ENCODE measurements at places on chromosomes 2 and 18.

DNA sequence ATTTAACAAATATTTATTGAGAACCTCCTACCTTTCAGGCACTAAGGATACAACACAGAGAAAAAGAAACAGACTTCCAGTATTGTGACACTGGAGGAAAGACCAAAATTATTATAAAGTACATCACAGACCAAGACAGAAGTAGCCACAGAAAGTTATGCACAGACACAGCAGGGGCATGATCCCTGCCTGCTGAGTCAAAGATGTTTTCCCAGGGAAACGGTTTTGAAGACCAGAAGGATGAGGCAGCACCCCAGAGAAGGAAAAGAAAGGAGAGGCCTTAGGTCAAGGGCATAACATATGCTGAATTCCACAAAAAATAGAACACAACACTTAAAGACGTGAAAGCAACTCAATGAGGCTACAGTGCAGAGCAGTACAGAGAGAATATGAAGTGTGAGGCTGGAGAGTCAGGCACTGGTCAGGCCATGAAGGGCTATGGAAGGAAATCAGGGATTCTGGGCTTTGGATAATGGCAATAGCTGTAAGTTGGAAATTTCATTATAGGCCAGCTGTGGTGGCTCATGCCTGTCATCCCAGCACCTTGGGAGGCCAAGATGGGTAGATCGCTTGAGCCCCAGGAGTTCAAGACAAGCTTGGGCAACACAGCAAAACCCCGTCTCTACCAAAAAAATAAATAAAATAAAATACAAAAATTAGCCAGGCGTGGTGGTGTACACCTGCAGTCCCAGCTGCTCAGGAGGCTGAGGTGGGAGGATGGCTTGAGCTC, 8.2 kb downstream of the ADAM17 start:
- no peak for DNase-seq

- no peak for DNase-seq
Measured at GRCh38 chr2:119671016-119671415, 8.0 kb upstream of the TMEM177 start.

DNA sequence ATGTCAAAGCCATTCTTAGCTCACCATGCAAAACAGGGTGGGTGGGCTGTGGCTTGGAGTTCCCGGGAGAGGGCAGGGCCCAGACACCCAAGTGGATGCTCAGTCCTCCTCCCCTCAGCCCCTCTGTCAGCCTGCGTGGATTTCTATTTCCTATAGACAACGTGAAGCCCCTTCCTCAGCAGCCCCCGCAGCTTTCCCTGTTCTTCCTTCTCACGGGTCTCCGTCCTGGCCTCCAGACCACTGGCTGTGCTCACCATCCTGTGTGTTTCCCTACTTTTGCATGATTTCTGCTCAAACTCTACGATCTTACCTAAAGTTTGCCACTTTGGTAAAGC, 155.0 kb upstream of the PXDN start:
- DNase-seq: no peak

DNA sequence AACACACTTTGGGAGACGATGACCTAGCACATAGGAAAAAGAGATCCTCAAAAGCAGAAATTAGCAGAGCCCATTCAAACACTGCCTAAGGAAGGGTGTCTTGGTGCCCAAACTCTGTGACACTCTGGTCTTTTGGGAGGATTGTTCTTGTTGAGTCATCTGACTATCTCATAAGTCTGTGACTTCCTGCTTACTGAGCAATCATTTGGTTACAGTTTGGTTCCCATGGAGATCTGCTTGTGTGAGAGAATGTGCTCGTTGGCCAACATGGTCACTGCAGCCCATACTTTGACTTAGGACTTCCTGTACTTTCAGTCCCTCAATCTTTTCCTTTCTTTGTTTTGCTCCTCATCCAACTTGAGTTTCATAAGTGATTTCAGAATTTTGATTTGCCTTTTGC, 602.9 kb downstream of the NYAP2 start:
- no peak for DNase-seq

DNA sequence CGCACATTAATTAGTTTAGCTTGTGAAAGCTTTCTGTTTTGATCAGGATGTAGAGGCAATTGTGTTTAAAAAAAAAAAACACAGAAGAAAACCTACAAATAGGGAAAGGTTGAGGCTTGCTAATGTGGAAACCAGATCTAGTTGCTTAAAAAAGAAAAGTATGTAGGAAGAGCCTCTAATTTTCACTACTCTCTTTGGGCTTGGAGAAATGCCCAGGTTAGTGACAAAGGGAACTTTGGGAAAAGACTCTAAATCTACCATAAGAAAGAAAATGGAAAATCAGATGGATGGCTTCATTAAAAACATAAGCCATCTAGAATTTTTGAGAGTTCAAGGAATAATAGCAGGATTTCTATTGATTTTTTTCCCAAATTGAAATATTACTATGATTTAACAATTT, 47.3 kb upstream of the SLC38A11 start:
- DNase-seq: no peak

DNA sequence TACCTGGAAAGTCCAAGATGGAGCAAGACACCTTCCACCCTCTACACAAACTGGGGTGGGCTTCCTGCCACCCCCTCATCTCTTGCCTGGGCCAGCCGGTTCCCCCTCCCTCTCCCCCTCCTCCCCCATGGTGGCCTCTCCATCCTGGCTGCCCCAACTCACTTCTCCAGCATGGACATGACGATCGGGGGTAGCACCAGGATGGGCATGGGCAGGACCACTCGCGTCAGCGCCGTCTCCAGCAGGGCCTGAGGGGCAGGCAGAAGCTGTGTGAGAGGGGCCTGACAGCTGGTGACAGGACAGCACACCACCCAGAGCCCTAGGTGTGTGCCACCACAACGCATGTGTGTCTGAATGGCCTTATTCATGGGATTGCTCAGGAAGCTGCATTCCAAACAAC, 51.0 kb downstream of the EMX1 start:
- DNase-seq: no peak

- DNase-seq: no peak
Measured at GRCh38 chr18:13218368-13218991, at the start of gene LDLRAD4. LDLRAD4 (plus strand) TSS chr18:13218760.

DNA sequence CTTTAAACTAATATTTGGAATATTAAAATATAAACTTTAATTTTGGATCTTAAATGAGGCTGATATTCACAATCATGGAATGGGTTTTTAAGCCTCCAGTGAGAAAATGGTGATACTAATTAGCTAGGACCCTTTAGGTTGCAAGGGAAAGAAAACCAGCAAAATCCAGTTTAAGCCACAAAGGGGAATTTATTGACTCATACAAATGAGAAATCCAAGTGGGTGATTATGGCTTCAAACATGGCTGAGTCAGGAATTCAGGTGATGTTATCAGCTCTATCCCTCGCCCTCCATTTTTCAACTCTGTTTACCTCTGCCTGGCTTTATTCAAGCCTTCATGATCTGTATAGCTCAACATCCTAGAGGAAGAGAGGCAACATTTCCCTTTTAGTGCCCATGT, 75.3 kb upstream of the DLX2 start:
- no peak for DNase-seq

DNA sequence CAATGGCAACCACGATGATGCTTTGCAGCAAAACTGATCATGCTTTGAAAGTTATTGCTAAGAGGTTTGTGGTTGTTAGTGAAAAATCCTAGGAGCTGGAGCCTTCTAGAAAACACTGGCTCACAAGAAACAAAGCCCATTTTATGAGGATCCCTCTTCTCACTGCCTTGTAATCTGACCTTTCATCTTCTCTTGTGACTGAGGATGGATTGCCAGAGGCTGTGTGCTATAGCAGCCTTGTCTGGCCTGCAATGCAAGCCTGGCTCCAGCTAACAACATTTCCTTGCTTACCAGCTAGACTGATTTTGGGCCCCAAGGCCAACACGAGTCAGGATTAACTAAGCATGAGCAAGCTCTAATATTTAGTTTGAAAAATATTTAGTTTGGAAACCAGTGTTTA, 13.1 kb downstream of the PIEZO2 start:
- DNase-seq: no peak

DNA sequence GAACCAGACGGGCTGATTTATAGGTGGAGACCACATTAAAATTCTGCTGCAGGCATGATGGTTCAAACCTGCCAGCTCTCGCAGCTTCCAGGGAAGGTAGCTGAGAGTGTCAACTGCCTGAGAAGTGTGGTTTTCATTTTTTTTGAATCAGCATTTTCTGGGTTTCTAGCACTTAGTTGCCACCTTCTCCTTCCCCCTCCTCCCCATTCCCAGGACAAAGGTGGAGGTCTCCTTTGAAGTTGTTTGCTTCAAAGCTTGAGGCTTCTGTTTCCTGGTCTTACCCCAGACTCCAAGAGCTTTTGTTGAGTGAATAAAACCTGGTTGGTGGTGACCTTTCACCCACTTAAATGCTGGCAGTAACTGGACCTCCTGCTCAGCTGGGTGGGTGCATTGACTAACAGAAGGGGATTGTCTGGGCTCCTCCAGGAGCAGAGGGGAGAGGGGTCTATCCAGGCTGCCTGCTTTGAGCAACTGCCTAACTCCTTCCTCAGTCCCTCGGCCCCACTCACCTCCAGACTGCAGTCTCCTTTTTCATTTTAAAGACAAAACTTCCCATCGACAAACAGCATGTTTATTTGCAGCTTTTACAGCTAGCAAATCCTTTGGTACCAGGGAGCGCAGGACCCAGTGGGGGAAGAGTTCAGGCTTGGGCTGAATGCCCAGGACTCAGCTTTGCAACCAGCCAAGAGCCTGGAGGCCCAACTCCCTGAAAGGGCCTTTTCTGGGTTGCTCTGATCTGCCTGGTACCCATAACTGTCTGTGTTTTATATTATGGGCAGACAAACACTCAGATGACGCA, 3.5 kb downstream of the RHOB start:
- no peak for DNase-seq

- no peak for DNase-seq
Measured at GRCh38 chr2:57429831-57430230, 616.8 kb upstream of the VRK2 start.

- DNase-seq: no peak
Measured at GRCh38 chr2:27306573-27307286, 1.5 kb downstream of the UCN start.

DNA sequence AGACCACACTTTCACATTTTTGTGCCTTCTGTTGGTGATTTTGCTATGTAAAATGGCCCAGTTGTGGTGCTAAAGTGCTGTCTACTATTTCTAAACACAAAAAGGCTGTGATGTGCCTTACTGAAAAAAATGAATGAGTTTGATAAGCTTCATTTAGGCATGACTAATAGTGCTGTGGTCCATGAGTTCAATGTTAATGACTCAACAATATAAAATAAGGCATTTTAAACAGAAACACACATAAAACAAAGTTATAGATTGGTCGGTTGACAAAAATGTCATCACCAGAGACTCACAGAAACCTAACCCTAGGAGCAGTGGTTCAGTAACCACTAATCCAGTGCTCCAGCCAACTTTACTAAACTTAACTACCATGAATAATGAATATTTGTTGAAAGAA, 160.0 kb downstream of the DNAH6 start:
- DNase-seq: no peak

- DNase-seq: no peak
Measured at GRCh38 chr2:105753380-105753779, 8.7 kb downstream of the NCK2 start.

DNA sequence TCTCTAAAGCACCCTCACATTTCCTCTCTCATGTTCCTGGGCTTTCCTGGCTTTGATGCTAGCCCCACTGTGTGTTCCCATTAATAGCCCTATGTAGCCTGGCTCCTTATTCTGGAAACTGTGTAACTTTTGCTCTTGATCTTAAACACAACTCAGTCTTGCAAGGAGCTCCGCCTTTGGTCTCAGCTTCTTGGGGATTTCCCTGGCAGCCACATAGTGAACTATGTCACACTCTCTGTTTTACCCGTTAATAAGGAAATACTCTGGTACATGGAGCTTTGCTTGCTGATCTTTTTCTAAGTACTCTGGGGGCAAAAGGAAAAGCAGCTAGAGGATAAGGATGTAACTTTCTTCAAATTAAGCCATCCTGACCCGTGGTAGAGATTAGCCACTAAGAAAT, 259.3 kb downstream of the NEDD4L start:
- no peak for DNase-seq

- no peak for DNase-seq
Measured at GRCh38 chr2:121577381-121577780, 46.7 kb downstream of the RNU4ATAC start.

DNA sequence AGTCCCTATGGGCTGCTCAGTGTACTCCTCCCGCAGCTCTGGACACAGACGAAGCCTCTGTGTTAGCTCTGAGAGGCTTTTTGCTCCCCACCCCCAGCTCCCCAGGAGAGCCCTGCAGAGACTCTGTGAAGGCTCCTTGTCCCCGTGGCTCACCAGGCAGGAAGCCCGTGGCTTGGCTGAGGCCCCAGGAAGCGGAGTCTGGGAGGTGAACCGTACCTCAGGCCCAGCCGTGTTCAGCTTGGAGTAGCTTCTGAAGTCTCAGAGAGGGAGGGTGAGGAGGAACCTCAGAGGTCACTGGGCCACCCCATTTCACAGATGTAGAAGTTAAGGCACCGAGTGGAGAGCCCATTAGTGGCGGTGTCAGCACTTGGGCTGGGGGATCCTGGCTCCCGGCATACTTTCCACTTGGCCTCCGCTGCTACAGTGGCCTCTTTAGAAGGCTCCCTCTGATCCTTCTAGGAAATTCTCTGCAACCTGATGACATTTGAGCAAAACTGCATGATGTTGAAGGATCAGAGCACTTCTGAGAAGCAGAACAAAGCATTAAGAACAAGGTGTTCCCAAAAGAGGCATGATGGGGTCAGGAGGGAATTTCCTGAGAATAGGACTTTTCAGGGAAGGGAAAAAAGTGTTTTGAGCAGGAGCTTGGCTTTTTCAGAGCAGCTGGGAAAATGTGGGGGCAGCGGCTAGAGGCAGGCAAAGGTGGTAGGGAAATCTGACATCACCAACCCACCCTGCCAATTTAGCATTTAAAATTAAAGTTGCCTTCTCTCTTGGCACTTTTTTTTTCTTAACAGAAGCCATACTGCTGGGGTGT, 79.1 kb downstream of the MCFD2 start:
- no peak for DNase-seq

DNA sequence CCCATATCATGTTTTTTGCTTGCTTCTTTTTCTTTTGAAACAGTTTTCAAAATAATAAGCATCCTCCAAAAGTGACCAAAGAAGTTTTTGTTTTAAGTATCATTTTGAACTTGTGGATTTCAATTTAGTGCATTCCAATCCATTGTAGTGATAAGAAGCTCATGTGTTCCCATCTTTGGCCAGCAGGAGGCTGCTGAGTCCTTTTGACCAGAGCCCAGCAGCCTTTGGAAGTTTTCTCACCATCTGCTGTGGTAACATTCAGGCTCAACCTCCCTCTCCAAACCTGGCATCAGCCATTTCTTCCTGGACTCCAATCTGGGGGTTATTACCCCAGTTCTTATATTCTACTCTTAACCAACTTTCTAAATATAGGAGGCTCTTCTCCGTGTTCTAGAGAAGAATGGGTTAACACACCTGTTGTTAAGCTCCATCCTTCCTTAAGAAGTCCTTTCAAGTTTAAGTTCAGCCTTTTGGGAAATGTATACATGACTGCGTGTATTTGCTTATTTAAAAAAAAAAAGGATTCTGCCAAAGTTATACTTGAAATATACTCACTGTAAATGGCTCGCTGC, 39.0 kb upstream of the MAL start:
- peak; percentile 2 for DNase-seq

- no peak for DNase-seq
Measured at GRCh38 chr2:164777847-164778461, 63.7 kb downstream of the COBLL1 start.

GRCh38 chr2:157777427-157777826, 98.7 kb downstream of the ACVR1 start:
- DNase-seq: no peak

- DNase-seq: no peak
Measured at GRCh38 chr2:84441036-84441435, 18.0 kb downstream of the SUCLG1 start.

Data from GM12878 (cell line).